Activated naive CD4-positive, alpha-beta T cell treated with anti-CD3 and anti-CD28 coated beads for 36 hours (primary cell): ENCODE measurements at places on chromosomes 7 and 10.

- H3K36me3 ChIP-seq: no peaks in the 10 kb centered on the region
- DNase-seq: no peak
- H3K27me3 ChIP-seq: peaks cover 2% of the 10 kb centered on the region
- no peak overlapping the region for H3K27ac ChIP-seq
- H3K4me3 ChIP-seq: no peak overlapping the region
These were observed 89.4 kb downstream of the TBXAS1 start for GRCh38 chr7:139918480-139918879.

- no peak for DNase-seq
- H3K4me1 ChIP-seq: peaks cover 2% of the 10 kb centered on the region
- peaks cover 10% of the 10 kb centered on the region for H3K27me3 ChIP-seq
- no peaks in the 10 kb centered on the region for H3K36me3 ChIP-seq
- H3K27ac ChIP-seq: no peak overlapping the region
These were observed 54.1 kb upstream of the FAM180A start for GRCh38 chr7:135802697-135803096.

DNA sequence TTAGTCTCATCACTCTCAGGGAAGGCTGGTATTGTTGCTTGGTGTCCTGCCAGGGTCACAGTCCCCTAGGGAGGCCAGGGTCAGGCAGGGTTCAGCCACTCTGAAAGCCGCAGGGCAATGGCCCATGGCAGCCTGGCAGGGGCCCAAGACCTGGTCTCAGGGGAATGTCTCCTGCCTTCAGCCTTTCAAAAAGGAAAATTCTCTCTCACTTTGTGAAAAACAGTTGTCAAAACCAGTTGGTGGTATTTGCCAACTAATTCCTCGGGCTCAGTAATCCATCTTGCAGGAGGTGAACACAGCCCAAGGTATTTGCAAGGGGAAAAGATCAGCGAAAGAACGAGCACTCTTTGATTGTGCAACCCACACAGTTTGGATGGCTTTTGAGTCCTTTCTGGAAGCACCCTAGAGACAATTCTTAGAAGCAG lies 101.5 kb downstream of the JCAD start:
- DNase-seq: no peak
- H3K4me1 ChIP-seq: no peaks in the 10 kb centered on the region
- H3K27ac ChIP-seq: no peak overlapping the region
- no peaks in the 10 kb centered on the region for H3K36me3 ChIP-seq
- H3K4me3 ChIP-seq: no peak overlapping the region

- no peaks in the 10 kb centered on the region for H3K27me3 ChIP-seq
- H3K4me1 ChIP-seq: no peaks in the 10 kb centered on the region
- no peak for DNase-seq
- no peak overlapping the region for H3K4me3 ChIP-seq
- H3K27ac ChIP-seq: peak overlapping the region; percentile 36
These were observed 10.6 kb downstream of the NACAD start for GRCh38 chr7:45078125-45078681.

GRCh38 chr7:91916051-91916440 lies 24.6 kb upstream of the AKAP9 start:
- H3K27ac ChIP-seq: no peak overlapping the region
- no peaks in the 10 kb centered on the region for H3K4me1 ChIP-seq
- no peaks in the 10 kb centered on the region for H3K36me3 ChIP-seq
- no peak for DNase-seq

DNA sequence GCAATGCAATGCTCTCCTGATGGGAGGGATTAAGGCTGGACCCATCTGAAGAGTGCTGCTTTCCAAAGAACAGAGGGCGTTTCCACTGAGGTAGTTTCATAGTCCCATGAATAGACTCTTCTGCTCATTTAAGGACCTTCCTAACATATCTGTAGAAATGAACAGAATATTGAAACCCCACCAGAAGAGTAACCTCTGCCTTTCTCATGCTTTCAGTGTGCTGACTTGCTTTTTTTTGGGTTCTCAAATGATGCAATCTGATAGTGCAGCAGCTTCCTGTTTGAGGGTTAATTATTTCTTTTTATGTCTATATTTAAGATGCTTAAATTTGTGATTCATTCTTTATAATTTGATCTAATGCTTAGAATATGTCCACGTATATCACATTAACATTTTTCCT lies 82.2 kb downstream of the GATA3 start:
- peak overlapping the region; percentile 53 for H3K4me3 ChIP-seq
- H3K27ac ChIP-seq: peak overlapping the region; percentile 59
- DNase-seq: no peak
- peaks cover 6% of the 10 kb centered on the region for H3K27me3 ChIP-seq
- H3K4me1 ChIP-seq: peaks cover 50% of the 10 kb centered on the region

DNA sequence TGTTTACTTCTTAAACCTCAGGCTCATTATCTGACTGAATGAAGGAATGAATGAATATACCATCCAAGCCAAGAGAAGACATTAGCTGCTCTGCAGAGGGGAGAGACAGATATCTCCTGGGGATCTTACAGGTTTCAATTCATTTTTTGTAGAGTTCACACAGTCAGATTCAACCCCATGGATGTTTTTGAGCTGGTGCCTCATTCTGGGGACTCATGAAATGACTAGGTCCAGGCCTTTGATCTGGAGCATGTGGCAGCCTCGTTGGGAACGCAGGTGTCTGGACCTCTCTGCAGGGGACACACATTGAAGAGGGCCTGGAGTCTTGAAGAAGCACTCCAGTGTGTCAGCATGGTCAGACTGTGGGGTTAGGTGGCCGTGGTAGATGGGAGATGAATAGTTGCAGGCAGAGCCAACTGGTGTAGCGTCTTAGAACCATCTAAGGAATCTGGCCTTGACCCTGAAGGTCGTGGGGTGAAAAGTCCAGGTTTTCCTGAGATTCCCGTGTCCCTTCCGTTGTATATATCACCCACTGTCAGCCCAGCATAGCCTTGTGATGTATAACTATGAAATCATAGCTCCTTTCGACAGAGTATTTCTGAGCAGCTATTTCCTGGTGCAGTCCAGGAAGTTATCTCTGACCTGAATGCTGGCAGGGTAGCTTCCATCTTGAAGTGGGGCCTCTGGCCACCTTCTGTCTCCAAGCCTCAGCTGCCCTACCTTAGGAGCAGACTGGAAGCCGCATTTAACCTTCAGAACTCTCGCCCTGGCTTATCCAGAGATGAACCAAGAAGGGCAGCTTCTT lies 22.3 kb downstream of the BTBD16 start:
- no peaks in the 10 kb centered on the region for H3K27me3 ChIP-seq
- no peak overlapping the region for H3K27ac ChIP-seq
- DNase-seq: peak; percentile 10
- no peaks in the 10 kb centered on the region for H3K36me3 ChIP-seq
- H3K4me3 ChIP-seq: no peak overlapping the region

- H3K4me1 ChIP-seq: peaks cover 72% of the 10 kb centered on the region
- DNase-seq: peak; percentile 69
- peak overlapping the region; percentile 39 for H3K4me3 ChIP-seq
- peak overlapping the region; percentile 76 for H3K27ac ChIP-seq
- H3K36me3 ChIP-seq: peaks cover 17% of the 10 kb centered on the region
- H3K27me3 ChIP-seq: no peaks in the 10 kb centered on the region
These were observed 16.1 kb downstream of the OGDH start for GRCh38 chr7:44622342-44623151.

DNA sequence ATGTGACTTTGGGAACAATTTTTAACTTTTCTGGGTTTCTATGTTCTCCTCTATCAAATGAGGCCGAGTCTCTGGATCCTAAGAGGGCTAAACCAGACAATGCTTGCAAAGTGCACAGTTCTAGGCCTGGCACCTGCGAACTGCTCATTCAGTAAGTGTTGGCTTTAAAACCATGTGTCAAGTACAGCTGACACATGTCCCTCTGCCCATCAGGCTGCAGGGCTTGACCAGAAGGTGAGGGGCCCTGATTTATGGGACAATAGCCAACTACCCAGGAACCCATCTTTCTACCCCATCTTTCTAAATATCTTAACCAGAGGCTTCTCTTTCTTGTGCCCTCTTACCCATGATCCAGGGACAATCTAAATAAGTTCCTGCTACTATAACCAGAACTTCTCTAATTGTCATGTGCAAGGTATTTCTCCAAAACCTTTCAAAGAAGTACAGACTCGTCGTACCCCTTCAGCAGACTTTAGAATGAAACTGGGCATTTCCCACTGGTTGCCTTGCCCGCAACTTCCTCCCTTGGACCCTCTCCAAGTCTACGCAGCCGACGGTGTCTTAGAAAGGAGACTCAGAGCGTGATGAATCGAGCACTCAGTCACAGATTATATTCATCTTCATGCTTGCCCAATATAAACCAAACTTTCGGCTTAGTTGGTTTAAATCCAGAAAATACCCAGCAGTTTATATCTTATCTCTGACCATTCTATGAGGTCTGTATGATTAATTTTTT lies 69.8 kb upstream of the STEAP1B start:
- H3K36me3 ChIP-seq: no peaks in the 10 kb centered on the region
- H3K27me3 ChIP-seq: peaks cover 33% of the 10 kb centered on the region
- H3K27ac ChIP-seq: no peak overlapping the region
- no peak overlapping the region for H3K4me3 ChIP-seq
- H3K4me1 ChIP-seq: peaks cover 21% of the 10 kb centered on the region

- no peak for DNase-seq
- H3K4me3 ChIP-seq: no peak overlapping the region
- no peaks in the 10 kb centered on the region for H3K36me3 ChIP-seq
- no peaks in the 10 kb centered on the region for H3K4me1 ChIP-seq
- H3K27ac ChIP-seq: no peak overlapping the region
- peaks cover 3% of the 10 kb centered on the region for H3K27me3 ChIP-seq
These were observed 509.0 kb upstream of the PODXL start for GRCh38 chr7:132065193-132065988.

DNA sequence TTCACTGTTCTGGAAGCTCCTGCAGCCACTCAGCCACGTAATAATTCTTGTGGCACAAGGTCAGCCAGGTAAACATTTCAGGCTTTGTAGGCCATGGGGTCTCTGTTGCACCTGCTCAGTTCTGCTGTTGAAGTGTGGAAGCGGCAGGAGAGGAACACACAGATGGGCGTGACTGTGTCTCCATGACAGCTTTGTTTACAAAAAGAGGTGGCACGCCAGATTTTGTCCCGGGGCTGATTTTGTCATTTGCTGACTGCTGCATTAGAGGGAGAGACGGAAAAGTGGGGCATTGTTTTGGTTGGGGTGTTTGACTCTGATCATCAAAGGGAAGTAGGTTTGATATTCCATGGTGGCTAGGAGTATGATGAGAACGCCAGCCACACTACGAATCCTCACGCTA lies 103.1 kb downstream of the PRKAG2 start:
- no peak overlapping the region for H3K4me3 ChIP-seq
- DNase-seq: no peak
- no peaks in the 10 kb centered on the region for H3K27me3 ChIP-seq
- H3K4me1 ChIP-seq: peaks cover 17% of the 10 kb centered on the region
- H3K36me3 ChIP-seq: no peaks in the 10 kb centered on the region

DNA sequence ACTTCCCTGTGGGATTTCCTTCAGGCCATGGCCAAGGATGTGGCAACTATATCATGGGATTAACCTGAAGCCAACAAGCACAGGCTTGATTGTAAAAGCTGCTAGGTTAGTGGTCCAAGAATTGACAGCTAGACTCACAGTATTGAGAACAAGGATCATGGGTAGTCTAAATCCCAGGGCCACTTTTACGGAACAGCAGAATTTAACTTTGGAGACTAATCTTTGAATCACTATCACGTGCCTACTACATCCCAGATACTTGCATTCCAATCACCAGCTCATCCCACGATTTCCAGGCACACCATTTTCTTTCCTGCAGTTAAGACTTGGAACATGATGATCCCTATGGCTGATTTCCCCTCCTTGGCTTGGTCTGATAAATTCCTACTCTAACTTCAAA lies 65.6 kb upstream of the ADO start:
- no peaks in the 10 kb centered on the region for H3K27me3 ChIP-seq
- H3K36me3 ChIP-seq: no peaks in the 10 kb centered on the region
- peaks cover 16% of the 10 kb centered on the region for H3K4me1 ChIP-seq
- H3K27ac ChIP-seq: no peak overlapping the region
- no peak for DNase-seq

DNA sequence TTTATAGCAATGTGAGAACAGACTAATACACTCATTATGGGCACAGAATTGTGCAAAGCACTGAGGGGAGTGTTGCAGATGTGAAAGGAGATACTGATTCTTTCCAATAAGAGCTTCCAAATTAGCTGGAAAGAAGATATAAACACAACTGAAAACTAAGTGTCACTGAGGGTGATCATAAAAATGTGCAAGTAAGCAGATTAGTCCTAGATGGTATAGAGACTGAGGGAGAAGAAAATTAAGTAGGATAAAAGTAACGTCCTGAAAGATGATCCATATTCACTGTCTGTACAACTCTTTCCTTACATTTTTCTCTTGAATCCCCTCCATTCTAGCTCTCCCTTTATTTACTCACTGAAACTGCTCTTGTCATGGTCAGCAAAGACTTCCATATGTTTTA lies 11.2 kb upstream of the NXPH1 start:
- H3K4me1 ChIP-seq: no peaks in the 10 kb centered on the region
- no peak for DNase-seq
- no peak overlapping the region for H3K27ac ChIP-seq

DNA sequence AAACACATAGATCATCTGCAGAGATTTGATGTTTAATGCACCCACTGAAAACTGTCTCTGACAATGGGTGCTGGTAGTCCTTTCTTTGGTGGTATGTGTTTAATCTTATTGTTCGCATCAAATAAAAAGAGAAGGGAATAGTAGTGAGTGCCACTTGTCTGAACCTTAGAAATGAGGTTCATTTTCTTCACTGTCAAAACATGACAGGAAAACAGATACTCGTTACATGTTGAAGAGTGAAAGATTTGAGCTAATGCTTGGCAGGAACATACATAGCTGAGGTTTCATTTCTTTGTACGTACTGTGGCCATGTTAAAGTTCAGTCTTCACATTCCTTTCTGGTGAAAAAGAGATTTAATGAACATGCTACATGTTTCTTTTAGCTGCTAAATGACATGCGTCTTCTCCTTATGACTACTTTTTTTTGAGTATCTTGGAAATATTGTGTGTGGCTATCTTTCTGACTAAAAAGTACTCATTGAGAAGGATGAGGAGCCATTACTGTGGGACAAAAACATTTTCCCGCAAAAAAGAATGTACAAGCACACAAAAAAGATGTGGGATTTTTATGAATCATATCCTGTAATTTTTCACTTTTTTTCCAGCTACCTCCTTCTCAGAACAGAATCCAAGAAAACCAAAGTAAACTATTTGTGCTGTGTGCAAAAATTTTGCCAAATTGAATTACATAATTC lies 108.0 kb downstream of the TWIST1 start:
- H3K36me3 ChIP-seq: no peaks in the 10 kb centered on the region
- no peak for DNase-seq
- no peak overlapping the region for H3K4me3 ChIP-seq
- no peak overlapping the region for H3K27ac ChIP-seq

DNA sequence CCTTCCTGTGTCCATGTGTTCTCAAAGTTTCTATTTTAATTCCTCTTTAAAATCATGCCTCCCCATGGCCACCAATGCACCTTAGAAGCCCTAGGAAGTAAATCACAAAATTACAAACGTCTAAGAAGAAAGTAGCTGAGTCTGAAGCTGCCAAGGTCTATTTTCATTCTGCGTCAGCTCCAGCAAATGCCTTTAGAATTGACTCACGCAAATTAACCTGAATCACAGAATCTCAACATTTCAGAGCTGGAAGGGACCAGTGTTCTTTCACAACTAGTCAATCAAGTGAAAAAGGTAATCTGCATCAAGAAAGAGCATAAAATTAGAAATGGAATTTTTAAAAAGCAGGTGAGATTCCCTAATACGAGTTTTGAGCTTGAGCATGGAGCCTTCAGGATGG lies 1017.6 kb downstream of the SORCS3 start:
- H3K27me3 ChIP-seq: peaks cover 2% of the 10 kb centered on the region
- DNase-seq: no peak
- H3K4me3 ChIP-seq: no peak overlapping the region
- H3K27ac ChIP-seq: no peak overlapping the region
- no peaks in the 10 kb centered on the region for H3K36me3 ChIP-seq
